ENCODE measurements at places on chromosomes 16 and 17.

DNA sequence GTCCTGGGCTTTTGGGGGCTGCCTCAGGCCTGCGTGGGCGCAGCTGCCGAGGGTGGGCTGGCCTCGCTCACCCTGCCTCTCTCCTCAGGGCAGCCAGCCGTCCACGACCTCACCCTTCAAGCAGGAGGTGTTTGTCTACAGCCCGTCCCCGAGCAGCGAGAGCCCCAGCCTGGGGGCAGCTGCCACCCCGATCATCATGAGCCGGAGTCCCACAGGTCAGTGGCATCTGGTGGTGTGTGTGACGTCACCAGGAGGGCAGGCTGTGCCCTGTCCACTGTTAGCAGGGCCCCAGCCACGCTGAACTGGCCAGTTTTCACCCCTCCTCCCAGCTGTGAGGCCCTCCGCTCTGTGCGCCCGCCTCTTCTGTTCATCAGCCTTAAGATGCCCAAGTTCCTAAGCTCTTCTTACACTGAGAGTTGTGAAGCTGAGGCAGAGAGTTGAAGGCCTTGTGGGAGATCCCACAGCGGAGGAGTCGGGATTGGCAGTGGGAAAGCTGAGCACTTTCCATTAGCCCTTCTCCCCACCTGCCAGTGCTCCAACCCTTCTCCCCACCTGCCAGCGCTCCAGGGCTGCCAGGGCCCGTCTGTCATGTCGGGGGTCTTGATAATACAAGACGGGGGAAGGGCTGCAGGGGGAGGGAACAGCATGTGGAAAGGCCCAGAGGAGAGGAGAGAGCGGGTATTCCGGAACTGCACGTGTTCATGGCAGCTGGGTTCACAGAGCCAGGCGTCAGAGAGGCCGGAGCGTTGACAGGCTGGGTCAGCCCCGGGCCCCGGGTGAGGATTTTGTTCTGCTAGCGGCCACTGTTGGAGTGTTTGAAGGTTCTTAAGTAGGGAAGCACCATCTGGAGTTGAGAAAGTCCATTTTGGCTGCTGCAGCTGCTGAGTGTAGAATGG is 36.3 kb downstream of the OR1D5 start:
- no peak for DNase-seq

DNA sequence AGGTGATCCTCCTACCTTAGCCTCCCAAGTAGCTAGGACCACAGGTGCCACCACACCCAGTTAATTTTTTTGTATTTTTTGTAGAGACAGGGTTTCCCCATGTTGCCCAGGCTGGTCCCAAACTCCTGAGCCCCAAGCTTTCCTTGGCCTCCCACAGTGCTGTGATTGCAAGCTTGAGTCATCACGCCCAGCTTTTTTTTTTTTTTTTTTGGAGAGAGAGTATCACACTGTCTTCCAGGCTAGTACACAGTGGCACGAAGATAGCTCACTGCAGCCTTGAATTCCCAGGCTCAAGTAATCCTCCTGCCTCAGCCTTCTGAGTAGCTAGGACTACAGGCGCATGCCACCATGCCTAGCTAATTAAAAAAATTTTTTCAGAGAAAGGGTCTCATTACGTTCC is 27.2 kb downstream of the HEATR9 start:
- DNase-seq, result peak; percentile 38

GRCh38 chr16:85172455-85173145 is 60.3 kb upstream of the CIBAR2 start:
- DNase-seq, result peak; percentile 42

- DNase-seq, result peak; percentile 91
Observed at GRCh38 chr17:77287432-77288068, 146.8 kb downstream of the SEC14L1 start.

GRCh38 chr17:34146440-34147043 is 108.5 kb upstream of the CCL2 start:
- DNase-seq, result peak; percentile 2

DNA sequence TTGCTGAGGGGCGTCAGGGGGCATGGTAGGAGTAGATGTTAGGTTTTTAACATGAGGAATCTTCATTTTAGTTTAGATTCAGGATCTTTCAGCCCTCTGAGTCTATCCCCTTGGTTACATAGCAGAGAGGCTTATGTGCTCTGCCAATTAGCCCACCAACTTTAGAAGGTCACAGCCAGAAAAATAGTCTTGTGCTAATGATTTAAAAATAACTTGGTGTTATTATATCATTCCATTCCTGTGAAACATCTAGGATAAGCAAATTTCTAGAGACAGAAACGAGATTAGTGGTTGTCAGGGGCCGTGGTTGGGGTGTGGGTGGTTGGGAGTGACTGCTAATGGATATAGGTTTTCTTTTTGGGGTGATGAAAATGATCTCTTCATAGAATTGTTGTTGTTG is 183.7 kb downstream of the SNX29 start:
- no peak for DNase-seq

- no peak for DNase-seq
Observed at GRCh38 chr17:40244255-40244654, 25.2 kb downstream of the WIPF2 start.

DNA sequence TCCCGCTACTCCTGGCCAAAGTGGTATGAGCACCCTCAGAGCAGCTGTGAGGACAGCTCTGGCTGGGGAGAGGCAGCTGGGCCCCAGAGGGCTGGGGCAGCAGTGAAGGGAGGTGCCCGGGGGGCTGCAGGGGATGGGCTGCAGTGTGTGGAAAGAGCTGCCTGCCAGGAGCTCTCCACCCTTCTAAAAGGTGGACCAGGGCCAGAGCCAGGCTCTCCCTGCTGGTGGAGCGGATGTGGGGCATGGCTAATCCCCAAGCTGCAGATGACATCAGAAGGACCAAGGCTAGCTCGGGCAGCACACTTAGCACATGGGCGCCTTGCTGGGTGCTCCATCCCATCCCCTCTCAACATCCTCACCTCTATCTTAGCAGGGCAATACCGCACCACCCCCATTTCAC is 103.1 kb downstream of the SDK2 start:
- no peak for DNase-seq

GRCh38 chr17:39536468-39536867 is 71.3 kb downstream of the NEUROD2 start:
- DNase-seq, result no peak

- no peak for DNase-seq
Observed at GRCh38 chr17:63542942-63543821, 7.1 kb upstream of the DCAF7 start.

DNA sequence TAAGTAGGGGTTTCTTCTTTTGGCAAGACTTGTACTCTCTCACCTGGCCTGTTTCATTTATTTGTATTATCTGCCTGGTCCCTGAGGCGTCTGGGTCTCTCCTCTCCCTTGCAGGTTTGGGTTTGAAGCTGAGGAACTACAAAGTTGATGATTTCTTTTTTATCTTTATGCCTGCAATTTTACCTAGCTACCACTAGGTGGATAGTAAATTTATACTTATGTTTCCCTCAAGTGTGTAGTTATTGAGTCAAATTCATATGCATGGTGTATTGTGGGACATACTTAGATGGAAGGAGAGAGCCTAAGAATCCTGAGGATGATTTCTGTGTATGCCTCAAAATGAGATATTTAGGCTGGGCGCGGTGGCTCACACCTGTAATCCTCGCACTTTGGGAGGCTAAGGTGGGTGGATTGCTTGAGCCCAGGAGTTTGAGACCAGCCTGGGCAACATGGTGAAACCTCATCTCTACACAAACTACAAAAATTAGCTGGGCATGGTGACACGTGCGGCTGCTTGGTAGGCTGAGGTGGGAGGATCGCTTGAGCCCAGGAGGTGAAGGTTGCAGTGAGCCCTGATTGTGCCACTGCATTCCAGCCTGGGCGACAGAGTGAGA is 13.6 kb downstream of the TMEM98 start:
- no peak for DNase-seq

DNA sequence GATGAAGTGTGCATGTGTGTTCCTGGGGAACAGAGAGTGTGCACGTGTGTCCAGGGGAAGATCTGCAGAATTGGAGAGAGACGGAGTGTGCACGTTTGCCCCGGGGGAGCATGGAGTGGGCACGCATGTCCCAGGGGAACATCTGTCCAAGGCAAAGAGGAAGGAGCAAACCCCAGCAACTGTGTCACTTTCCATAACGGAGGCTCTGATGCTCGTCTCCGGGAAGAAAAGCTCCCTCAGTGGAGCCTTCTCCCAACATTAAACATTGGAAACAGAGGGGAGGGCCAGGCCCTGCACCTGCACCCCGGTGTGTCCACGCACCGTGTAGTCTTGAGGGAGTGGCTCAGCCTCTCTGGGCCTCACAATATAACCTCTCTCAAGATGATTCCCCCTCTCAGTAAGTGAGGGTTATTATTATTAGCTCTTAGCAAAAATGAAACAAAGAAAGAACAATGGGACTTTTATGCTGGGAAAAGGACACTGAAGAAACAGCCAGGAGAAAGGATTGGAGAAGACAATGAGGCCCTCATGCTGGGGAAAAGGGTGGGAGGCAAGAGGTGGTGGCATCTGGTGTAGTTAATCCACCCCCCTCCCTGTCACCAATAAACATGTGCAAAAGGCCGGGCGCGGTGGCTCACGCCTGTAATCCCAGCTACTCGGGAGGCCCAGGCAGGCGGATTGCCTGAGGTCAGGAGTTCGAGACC is 7.6 kb downstream of the RAB40B start:
- no peak for DNase-seq

DNA sequence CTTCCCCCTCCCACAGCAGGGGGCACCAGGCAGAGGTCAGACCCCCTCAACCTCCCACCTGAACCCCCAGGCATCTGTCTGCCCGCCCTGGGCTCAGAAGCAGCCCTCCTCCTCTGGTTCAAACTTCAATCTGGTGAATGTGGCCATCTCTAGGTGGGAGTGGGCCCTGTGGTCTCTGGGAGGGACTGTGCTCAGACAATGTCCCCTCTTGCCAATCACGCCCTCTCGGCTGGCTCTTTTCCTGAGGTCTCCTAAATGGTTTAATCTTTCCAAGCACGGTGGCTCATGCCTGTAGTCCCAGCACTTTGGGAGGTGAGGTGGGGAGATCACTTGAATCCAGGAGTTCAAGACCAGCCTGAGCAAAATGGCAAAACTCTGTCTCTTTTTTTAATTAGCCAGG is 15.2 kb downstream of the LITAF start:
- DNase-seq, result no peak

DNA sequence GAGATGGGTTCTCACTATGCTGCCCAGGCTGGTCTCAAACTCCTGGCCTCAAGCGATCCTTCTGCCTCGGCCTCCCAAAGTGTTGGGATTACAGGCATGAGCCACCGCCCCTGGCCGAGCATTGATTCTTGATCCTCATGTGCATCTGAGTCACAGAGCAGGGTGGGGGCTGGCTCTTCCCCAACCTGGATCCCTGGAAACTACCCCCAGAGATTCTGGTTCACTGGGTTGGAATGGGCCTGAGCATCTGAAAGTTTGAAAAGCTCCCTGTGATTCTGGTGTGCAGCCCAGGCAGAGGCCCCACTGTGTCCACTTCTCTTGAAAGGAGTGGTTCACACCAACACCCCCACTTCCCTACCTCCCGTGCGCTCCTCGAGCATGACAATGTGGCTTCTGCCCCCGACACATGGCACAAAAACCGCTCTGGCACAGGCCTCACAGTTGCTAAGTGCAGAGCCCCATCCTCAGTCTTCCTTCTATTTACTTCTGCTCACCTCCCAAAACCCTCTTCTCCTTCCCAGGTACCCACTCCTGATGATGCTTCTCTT is 4.6 kb downstream of the QPRT start:
- peak; percentile 45 for DNase-seq

Measured in fibroblast of mammary gland (primary cell).